ENCODE measurements at places on chromosomes 1 and 21.

GRCh38 chr1:57281324-57281723 is 142.5 kb downstream of the DAB1 start:
- no peak for DNase-seq

- no peak for DNase-seq
Observed at GRCh38 chr1:63073309-63074306, 248.8 kb upstream of the FOXD3 start.

DNA sequence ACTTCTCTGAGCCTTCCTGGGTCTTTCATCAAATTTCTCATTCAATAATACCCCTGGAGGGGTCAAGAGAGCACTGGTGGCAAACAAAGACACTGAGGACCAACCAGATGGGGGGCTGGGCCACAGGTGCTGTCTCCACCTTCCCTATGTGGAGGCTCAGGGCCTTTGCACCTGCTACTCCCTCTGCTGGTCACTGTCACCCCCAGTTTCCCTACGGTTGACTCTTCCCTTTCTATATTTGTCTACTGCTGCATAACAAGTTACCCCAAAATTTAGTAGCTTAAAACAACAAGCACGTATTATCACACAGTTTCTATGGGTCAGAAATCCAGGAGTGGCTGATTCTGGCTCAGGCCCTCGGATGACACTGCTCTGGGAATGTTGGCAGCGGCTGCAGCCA is 138.8 kb upstream of the RUNX3 start:
- DNase-seq, result no peak

DNA sequence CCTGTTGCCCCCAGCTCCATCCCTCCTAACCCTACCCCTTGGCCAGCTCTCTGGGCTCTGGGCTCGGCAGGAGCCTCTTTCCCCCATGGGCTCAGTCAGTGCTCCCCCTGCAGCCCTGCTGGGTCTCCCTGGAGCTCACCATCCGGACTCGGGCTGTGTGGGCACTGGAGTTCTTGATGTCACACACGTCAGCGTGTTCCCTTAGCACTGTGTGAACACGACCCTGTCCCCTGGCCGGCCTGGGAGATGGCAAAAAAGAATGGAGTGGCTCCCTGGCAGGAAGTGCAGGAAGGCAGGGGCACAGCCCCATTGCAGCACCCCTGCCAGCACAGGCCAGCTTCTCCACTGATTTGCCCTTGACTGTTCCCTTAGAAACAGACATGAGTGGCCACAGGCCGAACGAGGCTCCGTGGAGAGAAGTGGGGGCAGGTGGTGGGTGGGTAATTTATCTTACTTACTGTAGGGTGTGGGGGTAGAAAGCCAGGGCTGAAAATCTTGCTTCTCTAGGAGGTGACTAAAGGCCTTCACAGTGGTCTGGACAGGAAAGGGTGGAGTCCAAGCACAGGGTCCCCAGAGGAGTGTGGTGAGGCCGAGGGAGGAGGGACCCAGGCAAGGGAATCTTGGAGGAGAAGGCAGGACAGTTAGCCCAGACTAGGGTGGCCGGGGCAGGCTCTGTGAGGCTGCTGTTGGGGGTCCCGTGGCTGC is 381.7 kb upstream of the VAMP3 start:
- DNase-seq, result no peak

- DNase-seq, result no peak
Observed at GRCh38 chr1:198678901-198679329, 40.1 kb downstream of the PTPRC start.

DNA sequence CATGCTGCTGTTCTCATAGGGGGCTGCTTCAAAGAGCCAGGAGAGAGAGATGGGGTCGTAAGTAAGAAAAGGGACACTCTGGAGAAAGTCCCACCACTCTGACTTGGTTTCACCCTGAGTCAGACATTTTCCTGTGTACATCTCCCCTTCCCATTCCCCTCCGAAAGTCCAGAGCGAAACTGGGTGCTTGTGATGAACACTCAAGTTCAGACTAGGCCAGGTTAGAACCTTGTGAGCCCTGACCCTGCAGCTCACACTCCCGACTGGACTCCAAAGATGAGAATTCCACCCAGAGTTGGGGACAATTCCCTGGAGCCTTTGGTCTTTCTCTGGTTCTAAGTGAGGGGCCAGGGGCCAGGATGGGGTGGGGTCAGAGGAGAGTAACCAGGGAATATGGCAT is 139.5 kb downstream of the CNIH3 start:
- DNase-seq, result no peak

GRCh38 chr1:72140222-72140621 is 142.1 kb downstream of the NEGR1 start:
- no peak for DNase-seq

GRCh38 chr1:190759807-190760206 is 282.1 kb upstream of the BRINP3 start:
- no peak for DNase-seq

- no peak for DNase-seq
Observed at GRCh38 chr1:41225495-41225894, 16.6 kb downstream of the SCMH1 start.

GRCh38 chr1:213335084-213335483 is 284.0 kb downstream of the RPS6KC1 start:
- no peak for DNase-seq

DNA sequence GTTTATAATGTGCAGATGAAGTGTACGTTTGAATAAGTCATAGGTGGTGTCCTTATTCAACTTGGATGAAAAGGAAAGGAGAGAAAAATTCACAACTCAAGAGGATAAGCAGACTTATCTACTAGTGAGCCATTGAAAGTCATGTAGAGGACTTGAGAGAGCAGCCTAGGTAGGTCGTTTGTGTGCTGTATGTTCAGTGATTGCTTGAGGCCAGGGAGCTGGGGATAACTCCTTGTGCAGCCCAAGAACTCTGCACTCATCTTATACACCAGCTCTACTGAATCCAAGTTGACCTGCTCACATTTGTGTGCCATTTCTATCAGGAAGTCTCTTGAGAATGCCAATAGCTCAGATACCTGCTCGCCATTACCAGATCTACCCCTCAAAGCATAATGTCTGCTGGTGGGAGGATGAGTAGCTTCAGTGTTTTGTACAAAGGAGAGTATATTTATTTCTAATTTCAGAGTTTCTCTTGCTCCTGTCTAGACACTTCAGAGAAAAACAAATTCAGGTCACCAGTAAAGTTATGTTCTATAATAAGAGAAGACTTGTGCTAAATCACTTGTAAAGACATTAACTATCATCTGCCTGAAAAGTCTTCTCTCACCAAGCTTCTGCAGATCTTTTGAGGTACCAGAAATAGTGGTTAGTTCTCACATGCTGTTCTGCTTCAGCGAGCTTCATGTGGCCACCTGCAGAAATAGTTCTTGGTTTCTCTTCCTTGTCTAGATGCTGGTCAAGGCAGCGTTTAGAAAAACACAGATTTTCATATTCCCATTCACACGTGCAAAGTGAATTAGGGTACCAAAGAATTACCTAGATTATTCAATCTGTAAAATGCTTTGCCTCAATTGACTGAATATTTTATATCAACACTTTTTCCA is 10.8 kb downstream of the S1PR1 start:
- DNase-seq, result no peak

DNA sequence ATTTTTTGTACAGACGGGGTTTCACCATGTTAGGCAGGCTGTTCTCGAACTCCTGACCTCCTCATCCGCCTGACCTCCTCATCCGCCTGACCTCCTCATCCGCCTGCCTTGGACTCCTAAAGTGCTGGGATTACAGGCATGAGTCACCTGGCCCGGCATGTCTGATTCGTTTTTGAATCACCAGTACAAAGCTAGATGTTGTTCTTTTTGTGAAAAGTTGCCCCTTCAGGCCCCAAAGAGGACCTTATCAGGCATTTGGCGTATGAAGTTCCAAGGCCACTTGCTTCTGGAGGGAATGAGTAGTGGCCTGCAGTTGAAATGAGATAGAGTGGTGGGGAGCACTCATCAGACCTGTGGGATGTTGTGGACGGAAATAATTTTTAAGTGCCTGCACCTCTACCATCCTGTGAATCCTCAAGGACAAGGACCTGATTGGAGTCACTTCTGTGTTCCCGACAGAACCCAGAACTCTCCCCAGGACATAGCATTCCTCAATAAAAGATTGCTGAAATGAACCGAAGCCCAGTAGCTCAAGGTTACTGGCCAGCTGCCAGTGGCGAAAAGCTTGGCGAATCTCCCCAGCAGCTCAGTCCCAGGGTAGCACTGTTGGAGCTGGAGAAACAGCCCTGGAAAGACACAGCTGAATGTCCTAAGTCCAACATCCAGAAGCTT is 50.1 kb downstream of the NDUFS5 start:
- DNase-seq, result peak; percentile 18

DNA sequence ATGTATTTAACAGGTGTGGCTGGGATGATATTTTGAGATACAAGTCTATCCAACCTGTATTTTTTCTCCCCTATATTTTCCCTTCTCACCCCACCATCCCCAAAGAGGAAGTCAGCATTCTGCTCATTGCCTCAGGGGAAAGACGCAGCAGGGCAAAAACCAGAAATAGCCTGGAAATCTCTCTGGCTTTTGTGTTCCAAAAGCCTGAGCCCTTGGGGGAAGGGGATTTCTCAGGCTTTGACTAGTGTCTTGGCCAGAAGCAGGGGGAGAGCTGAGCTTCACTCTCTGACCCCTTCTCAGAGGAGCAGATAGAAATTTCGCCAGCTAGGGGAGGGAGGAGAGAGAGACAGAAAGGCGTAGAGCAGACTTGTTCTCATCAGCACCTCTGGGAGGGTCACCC is 244.7 kb downstream of the RRAGC start:
- DNase-seq, result no peak

GRCh38 chr1:41492341-41492848 is 7.9 kb upstream of the EDN2 start:
- no peak for DNase-seq
